Stimulated activated naive CD4-positive, alpha-beta T cell (primary cell): ENCODE measurements at places on chromosomes 3 and 15.

DNA sequence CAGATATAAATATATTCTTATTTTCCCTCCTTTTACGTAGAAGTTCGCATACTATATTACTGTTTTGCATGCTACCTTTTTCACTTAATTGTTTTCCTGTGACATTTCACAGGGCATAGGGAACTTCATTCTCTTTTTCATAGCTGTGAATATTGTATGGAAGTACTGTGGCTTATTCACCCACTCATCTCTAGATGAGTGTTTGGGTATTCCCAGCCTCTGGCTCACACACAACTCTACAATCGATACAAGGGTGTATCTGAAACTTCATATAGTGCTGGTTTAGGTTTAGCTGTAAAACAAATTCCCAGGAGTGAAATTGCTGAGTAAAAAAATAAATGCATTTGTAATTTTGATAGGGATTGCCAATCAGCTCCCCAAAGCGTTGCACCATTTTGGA is 55.3 kb upstream of the MAGI1 start:
- DNase-seq: no peak

DNA sequence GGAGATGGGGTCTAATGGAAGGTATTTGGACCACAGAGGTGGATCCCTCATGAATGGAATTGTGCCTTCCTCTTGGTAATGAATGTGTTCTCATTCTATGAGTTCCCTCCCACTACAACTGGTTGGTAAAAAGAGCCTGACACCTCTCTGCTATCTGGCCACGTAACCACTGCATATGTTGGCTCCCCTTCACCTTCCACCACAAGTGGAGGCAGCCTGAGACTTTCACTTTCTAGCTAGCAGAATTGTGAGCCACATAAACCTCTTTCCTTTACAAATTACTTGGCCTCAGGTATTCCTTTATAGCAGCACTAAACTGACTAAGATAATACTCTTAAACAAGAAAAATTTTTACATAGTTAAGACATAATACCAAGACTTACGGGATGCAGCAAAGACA is 155.3 kb downstream of the NR1I2 start:
- DNase-seq: no peak

- DNase-seq: no peak
Measured at GRCh38 chr15:29396176-29396811, 126.7 kb upstream of the NSMCE3 start.

GRCh38 chr3:74693696-74694393 is 79.4 kb upstream of the CNTN3 start:
- DNase-seq: no peak

- DNase-seq: no peak
Measured at GRCh38 chr3:109440353-109440752, 103.0 kb upstream of the DPPA4 start.

DNA sequence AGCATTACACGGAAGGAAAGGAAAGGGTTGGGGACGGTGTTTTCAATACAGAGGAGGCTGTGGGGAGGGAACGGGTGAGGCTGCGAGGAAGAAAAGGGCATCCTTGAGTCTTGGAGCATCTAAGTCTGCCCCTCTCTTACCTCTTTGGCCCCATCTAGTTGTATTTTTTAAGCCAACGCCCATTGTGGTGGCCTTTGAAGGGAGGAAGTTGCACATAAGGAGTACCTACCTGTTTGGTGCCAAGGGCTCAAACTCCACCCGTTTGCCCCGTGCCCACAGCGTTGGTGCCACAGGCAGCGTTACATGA is 146.1 kb upstream of the UMPS start:
- no peak for DNase-seq

DNA sequence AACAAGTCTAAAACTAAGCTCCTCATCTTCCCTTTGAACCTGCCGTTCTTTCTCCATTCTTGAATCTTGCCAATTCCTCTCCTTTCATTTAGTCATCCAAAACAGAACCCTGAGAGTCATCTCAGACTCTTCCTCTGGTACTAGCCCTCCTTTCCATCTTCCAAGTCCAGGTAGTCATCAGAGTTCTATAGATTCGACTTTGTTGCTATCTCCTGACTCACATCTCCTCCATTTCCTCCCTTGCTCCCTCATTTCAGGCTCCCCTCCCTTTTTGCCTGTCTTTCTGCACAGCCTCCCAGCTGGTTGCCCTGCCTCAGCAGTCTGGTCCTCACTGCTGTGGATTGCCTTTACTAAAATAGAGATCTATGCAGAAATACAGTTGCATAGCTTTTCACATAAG is 4.7 kb downstream of the ATG7 start:
- DNase-seq: no peak

DNA sequence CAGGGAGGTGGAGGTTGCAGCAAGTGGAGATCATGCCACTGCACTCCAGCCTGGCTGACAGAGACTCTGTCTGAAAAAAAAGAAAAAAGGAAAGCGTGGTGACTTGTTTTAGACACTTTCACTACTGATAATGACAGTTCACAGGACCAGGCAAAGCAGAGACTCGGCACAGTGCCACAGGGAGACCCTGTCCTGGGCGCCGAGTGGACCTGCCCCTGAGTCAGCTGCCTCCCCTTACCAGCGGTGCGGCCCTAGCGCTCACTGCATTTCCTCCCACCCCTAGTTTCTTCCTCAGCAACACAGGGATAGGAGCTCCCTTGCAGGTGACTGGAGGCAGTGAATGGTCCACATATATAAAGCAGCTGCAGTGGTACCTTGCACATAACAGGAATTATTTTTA is 38.7 kb upstream of the NSMCE3 start:
- DNase-seq: no peak

- DNase-seq: no peak
Measured at GRCh38 chr15:90124507-90124906, 22.2 kb upstream of the IDH2 start.

DNA sequence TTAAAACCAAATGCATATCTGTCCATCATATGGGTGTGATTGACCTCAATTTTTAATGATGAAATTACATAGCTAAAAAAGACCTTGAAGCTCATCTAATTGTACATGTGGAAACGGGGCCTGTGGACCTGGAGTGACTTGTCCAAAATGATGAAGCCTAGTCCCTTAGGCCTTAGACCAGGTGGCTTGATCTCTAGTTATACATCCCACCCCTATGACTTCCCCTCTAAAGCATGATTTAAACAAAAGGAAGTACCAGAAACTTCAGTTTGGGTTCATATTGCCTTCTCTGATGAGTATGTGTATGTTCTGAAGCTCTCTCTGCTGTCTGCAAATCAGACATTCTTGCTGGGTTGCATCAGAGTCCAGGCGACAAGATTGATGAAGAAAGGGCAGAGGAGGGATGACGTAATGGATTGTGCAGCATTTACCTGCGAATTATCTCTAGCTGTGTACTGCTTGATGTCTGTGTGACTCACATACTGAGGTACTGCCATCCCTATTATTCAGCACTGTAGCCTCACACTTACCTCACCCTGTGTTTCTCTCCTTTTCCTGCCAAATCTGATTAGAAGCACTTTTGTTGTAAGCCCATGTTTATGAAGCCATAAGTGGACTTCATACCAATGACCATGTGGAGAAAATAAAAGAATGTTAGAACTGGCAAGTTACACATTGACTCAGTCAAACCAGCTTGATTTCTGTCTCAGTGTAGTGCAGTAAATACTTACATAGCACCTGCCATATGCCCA is 111.5 kb downstream of the FILIP1L start:
- DNase-seq: no peak

GRCh38 chr3:194711913-194712312 is 26.2 kb downstream of the FAM43A start:
- DNase-seq: no peak
